Stimulated activated CD8-positive, alpha-beta memory T cell treated with anti-CD3 and anti-CD28 coated beads, Interleukin-2, amount 100 ng/mL, for 1 hour (primary cell): ENCODE measurements at places on chromosomes 3 and 15.

GRCh38 chr3:173140986-173141385 lies at the start of gene SPATA16:
Gene SPATA16 (minus strand): TSS chr3:173141235. CDS start chr3:173117731, 23,504 bp downstream.
- no peak for DNase-seq

DNA sequence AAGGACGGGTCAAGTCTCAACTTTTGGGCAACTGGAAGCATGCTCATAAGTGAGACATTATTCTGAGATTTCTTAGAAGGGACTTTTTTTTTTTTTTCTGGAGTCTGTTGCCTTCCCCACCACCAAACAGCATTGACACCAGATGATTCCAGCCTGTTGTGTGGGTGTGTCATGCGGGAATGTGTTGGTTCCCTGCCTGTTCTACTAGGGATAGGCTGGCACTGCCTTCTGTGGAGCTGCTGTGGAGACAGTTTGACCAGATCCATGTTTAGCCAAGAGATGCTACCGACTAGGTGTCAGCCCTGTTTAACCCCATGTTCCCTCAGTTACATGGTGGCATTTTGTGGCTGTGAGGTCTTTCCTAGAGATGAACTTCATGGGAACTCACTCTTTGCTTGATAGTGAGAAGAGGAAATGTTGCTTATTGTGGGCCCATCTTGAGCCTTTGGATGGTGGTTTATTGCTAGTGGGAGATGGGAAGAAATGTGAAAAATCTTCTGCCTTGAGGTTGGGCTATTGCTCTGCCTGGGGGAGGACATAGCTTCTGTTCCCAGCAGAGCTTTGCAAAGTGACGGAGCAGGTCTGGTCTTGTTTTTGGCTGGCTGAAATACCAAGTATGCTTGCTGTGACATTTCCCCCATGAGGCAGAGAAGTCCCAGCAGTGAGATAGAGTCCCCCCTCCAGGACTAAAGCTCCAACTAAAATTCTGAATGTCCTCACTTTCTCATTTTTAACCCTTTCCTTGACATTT lies 31.3 kb downstream of the TRAK1 start:
- DNase-seq, result no peak

- DNase-seq, result no peak
These were observed 83.6 kb upstream of the TSEN2 start for GRCh38 chr3:12400616-12401194.

GRCh38 chr3:67531181-67532101 lies 123.0 kb downstream of the SUCLG2 start:
- DNase-seq, result no peak
